ENCODE measurements at places on chromosomes 5 and 9.

DNA sequence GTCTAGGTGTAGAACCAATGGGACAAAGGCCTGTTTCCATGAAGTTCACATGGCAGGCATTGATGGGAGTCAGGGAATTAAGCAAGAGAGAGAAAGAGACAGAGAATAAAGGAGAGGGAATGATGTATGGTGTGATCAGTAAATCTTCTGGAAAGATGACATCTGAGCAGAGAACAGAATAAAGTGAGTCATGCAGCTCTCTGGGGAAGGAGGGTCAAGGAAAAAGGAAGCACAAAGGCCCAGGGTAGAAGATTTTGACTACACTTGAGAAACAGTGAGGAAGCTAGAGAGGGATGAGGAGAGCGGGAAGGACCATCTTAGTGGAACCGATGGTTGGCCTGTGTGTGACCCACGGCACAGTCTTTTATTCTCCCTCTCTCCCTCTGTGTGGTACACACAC is 425.9 kb downstream of the SPOCK1 start:
- DNase-seq, result no peak

GRCh38 chr9:119004618-119004990 is 364.6 kb downstream of the BRINP1 start:
- no peak for DNase-seq

GRCh38 chr5:151064916-151065499 is 15.8 kb downstream of the TNIP1 start:
- no peak for DNase-seq

DNA sequence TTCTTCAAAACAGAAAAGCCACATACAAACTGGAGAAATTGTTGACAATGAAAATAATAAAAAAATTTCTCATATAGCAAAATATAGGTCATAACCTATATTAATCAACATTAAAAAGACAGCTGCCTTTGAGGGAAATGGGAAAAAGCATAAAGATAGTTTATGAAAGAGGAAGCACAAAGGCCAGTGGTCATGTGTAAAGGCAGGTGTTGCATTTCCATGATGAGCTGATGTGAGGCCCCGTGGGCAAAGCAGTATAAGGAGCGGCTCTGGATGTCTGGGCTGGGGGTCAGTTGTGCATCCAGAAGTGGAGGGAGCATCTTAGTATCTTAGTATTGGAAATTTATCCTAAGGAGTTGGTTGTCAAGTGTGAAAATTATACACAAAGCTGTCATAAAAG is 18.3 kb downstream of the NDUFS6 start:
- DNase-seq, result no peak

GRCh38 chr5:148848393-148849031 is 22.1 kb downstream of the ADRB2 start:
- DNase-seq, result no peak

GRCh38 chr5:167696558-167697314 is 594.7 kb upstream of the WWC1 start:
- no peak for DNase-seq

DNA sequence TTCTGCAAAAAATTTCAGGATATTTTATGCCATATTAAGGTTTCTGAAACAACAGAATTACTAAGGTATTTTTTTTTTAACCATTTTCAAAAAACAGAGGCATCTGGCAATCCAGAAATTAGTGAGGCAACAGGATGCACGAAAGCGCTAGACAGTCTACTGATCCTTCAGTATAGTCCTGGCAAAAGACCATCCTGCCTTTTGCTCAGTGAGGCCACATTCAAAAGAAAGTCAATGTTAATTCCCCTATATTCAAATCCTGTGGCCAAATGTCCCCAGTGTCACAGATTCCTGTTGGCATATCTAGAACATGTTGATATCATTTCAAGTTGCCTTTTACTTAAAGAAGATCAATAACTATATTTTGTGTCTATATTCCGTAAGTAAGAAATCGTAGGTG is 13.1 kb upstream of the NFIB start:
- DNase-seq, result no peak
